ENCODE measurements at places on chromosomes 4 and X.

DNA sequence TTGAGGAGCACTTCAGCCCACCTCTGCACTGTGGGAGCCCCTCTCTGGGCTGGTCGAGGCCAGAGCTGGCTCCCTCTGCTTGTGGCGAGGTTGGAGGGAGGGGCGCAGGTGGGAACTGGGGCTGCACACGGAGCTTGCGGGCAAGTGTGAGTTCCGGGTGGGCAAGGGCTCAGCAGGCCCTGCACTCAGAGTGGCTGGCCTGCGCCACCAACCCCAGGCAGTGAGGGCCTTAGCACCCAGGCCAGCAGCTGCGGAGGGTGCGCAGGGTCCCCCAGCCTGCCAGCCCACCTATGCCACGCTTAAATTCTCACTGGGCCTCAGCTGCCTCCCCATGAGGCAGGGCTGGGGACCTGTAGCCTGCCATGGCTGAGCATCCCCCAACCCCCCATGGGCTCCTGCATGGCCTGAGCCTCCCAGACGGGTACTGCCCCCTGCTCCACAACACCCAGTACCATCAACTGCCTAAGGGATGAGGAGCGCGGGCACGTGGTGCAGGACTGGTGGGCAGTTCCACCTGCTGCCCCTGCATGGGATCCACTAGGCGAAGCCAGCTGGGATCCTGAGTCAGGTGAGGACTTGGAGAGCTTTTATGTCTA lies 110.9 kb downstream of the SLC39A8 start:
- DNase-seq, result no peak

DNA sequence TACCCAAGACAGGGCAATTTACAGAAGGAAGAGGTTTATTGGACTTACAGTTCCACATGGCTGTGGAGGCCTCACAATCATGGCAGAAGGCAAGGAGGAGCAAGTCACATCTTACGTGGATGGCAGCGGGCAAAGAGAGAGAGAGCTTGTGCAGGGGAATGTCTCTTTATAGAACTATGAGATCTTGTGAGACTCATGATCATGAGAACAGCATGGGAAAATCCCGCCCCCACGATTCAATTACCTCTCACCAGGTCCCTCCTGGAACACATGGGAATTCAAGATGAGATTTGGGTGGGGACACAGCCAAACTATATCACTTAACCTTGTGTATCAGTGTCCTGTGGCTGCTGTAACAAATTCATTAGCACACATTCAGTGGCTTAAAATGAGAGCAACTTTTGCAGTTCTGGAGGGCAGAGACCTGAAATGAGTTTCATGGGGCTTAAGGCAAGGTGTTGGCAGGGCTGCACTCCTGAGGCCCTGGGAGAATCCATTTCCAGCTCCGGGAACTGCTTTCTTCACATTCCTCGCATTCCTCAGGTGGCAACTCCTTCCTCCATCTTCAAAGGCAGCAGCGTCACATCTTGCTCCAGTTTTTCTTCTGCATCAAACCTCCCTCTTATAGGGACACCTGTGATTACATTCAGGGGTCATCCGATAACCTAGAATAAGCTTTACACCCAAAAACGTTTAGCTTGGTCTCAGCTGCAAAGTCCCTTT lies 22.3 kb upstream of the NSG1 start:
- DNase-seq, result no peak

GRCh38 chr4:123836851-123837595 lies 440.4 kb downstream of the SPRY1 start:
- no peak for DNase-seq

DNA sequence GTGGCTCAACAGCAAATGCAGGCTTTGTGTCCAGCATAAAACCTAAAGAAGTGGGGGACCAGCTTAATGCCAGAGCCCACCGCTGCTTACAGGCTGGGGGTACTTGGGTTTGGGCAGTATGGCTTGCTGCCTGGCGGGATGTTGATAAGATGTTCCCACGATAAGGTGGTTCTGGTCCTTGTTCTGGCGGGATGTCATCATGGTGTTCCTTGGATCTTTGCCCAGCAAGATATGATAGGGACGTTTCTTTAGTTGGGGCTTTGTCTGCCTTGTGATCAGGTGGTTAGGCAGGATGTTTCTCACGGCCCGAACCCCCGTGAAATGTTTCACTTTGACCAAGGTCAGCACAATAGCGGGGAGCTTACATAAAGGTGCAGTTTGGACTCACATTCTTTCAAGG lies 35.3 kb downstream of the PNPLA4 start:
- DNase-seq, result no peak

- no peak for DNase-seq
These were observed 17.6 kb downstream of the TKTL1 start for GRCh38 chrX:154313147-154313546.

DNA sequence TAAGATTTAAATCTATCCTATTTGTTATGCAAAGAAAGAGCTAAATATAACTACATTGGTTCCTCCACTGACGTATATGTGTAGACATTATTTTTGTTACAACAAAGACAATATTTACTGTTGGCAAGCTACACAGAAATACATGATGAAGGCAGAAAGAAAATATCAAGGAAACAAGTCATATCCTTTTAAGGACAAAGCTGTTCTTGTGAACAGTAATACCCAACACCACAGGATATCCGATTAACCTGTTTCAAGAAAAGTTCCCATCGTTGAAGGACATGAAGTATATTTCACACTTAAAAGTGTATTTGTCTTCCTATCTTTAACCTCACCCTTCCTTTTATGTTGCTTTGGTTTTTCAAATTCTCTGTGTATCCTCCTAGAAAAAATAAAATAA lies 235.8 kb upstream of the AADAT start:
- DNase-seq, result no peak

GRCh38 chrX:7346021-7346420 lies 198.1 kb upstream of the PUDP start:
- no peak for DNase-seq

DNA sequence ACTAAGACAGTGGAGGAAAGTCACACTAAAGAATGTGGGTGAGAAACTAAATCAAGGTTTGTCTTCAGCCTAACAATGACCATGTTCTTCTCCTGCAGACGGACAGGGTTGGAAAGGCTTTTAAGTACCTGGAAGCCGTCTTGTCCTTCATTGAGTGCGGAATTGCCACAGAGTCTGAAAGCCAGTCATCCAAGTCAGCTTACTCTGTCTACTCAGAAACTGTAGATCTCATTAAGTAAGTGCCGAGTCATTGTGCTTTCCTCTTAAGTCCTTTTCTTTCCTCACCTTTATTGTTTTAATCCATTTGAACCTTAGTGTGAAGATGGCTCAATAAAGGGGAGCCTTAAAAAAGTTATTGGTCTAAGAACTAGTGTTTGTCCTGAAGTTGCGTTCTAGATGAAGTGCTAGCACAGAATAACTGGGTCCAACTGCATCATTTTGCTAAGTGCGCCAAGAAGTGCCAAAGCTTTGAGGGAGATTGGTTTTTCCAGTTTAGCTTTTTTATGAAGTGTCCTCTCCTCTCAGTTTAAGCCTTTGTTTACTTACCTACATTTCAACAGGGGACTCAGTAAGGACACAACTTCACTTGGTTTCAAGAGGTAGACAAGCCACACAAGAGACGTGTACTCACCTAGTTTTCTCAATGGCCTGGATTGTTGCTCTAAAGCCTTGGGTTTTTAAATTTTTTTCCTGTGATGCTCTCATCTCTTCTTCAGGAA lies 89.3 kb downstream of the KLHL8 start:
- no peak for DNase-seq

DNA sequence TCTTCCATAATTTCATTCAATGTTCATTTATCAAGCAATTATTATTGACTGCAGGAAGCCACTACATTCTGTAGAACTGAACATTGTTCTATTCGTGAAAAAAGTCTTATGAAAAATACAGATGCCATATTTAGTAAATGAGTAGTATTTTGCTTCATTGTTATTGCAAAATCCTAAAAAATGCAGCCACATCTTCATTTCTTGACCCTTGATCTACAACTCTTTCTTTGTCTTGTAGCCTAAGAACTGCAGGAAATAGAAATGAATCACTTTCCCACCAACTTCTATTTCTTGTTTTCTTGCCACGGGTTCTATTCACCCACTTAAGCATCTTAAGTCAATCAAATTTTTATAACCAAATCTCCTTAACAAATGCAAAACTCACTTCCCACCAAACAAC lies 63.3 kb downstream of the KCNIP4 start:
- DNase-seq, result no peak

DNA sequence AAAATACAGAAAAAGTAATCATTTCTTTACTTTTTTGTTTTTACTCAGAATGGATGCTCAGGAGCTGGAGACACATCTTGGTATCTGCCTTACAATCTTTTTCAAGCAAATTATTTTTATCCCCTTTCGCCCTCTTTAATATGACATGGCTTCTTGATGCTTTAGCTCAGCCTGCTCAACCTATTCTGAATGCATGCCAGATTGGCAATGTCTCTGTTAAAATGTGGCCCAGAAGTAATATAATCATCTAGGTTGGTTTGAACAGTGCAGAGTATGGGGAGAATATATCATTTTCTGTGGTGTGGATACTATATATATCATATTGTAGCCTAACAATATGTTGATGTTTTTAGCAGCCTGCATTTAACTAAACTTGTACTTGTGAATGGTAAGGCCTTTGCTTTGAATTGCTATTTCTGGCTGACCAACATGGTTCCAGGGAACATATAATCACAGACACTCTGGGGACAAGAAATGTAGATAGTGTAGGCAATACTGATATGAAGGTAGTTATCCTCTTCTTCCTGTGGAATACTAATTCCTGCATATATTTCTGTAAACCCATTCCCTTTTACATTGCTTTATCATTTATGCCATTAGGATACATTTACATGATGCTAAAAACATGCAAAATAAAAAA lies 282.7 kb downstream of the PPP3CA start:
- DNase-seq, result no peak

- DNase-seq, result no peak
These were observed 886.2 kb downstream of the ARAP2 start for GRCh38 chr4:35358001-35358584.

DNA sequence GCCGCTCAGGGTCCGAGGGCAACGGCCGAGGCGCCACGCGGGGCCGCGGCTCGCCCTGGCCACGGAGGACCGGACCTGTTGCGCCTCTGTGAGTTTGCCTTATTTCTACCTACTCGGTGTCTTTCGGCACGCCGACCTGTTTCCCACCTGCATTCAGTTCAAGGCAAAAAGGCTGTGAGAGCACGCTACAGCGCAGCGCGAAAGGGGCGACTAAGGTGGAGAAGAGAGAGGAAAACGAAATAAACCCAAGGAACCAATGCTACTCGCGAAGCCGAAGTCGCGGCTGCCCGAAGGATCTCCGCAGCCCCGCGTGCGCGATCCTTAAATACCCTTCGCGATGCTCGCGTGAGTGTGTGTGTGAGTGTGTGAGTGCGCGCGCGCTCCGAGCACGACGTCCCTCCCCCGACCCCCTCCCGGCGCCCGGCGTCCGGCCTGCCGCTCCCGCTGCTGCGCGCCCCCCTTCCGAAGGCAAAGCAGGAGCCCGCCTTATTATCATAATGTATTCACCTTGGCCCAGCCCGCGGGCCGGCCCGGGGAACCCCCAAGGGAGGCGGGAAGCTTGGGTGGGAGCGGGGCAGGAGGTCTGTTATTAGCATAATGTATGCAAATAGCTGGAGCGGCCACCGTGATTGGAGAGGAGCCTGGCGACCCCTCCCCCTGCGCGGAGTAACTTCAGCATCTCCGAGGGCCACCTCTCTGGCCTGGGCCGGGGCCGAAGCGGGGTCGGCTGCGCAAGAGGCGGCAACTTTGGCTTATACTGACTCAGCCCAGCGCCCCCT lies at the start of gene COL25A1:
TSS of gene COL25A1 (minus strand) at position 298 of the 779 bp plus-strand sequence.
- DNase-seq, result peak; percentile 48

- DNase-seq, result no peak
These were observed 13.4 kb upstream of the STK32B start for GRCh38 chr4:5037553-5038551.

- no peak for DNase-seq
These were observed 66.6 kb downstream of the RXFP1 start for GRCh38 chr4:158588285-158588684.

DNA sequence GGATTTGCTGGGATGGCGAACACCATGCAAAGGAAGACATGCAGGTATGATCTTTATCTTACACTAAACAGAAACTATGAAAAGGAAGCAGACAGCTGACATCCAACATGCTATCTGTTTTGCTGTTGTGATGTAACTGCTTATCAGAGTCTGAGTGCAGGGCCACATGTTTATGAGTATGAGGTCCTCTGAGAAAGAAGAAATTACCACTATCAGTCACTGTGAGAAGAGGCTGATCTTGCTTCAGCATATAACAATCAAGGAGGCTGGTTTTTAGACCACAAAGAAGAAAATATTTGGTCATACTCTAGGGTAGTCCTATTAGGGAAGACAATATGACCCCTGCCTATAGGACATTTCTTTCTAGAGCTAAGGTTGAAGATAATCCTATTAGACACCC lies 18.5 kb downstream of the CLGN start:
- DNase-seq, result no peak

- DNase-seq, result no peak
These were observed 6.4 kb upstream of the BGN start for GRCh38 chrX:153488231-153488914.

- no peak for DNase-seq
These were observed 15.3 kb upstream of the BEND4 start for GRCh38 chr4:42167709-42168108.

DNA sequence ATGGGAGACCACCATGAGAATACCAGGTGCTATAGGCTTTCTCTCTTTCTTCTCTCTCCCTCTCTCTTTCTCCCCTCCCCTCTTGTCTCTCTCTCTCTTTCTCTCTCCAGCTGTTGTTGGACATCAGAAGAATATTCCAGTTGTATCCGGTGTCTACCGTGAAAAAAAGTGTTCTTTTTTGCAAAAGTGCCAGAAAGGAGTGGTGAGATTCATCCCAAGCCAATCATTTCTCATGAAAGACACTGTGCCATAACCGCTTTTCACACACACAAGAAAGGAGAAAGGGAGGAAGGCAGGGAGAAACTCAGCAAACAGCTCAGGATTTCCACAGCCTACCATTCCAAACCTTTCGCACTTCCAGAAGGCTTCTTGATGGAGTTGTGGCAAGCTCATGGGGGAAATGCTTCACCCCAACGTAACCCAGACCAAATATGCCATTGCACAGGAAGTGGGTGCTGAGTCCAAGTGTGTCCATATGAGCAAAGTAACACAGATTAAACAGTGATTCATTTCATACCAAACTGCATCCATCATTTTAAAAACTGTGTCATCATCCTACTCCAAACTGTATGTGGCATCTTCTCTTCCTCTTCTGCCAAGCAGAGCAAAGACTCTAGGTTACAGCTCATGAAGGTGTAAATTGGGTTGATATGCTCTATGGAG lies 224.0 kb downstream of the APBB2 start:
- DNase-seq, result no peak

GRCh38 chrX:19566359-19567222 lies 51.3 kb upstream of the MAP3K15 start:
- no peak for DNase-seq

DNA sequence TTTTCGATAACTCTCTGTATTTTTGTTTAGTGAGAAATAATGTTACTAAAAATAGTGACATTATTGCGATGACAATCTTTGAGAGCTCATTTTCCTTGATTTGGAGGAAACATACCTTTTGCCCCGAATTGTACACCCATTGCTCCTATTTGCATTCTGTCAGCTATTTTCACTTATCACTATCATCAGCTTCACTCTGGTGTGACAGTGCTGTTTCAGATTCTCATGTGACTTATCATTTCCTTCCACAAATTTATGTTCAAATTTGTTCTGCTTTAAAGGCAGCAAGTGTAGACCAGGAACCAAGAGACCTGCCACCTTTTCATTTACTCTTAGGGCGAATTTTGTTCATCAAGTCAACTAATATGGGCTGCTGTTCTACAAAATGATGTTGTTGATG lies 179.4 kb downstream of the RBM46 start:
- DNase-seq, result no peak

- no peak for DNase-seq
These were observed 21.2 kb upstream of the TRPC5OS start for GRCh38 chrX:111854556-111855490.

GRCh38 chrX:23365541-23365940 lies 30.9 kb downstream of the PTCHD1 start:
- DNase-seq, result no peak
